ENCODE measurements at places on chromosomes 7 and 10.

- DNase-seq = no peak
Measured at GRCh38 chr7:155513543-155514285, 32.6 kb downstream of the CNPY1 start.

GRCh38 chr10:3249307-3249889, 76.8 kb upstream of the PITRM1 start:
- no peak for DNase-seq

DNA sequence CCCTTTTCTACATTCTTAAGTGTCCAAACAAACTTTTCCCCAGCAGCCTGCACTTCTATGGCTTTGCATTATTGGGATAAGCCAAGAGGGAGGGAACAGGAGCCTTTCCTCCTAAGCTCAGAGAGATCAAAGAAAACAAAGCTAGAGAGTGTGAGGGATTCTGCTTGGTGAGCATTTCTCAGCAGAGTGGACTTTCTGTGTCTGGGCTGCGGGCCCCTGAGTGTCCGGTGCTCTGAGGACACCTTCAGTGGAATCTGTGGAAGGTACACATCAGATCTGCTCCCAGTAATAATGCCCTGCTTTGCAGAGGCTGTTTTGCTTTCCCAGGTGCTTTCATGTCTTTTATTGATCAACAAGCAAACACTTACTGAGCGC, 50.2 kb downstream of the KCNMA1 start:
- no peak for DNase-seq

DNA sequence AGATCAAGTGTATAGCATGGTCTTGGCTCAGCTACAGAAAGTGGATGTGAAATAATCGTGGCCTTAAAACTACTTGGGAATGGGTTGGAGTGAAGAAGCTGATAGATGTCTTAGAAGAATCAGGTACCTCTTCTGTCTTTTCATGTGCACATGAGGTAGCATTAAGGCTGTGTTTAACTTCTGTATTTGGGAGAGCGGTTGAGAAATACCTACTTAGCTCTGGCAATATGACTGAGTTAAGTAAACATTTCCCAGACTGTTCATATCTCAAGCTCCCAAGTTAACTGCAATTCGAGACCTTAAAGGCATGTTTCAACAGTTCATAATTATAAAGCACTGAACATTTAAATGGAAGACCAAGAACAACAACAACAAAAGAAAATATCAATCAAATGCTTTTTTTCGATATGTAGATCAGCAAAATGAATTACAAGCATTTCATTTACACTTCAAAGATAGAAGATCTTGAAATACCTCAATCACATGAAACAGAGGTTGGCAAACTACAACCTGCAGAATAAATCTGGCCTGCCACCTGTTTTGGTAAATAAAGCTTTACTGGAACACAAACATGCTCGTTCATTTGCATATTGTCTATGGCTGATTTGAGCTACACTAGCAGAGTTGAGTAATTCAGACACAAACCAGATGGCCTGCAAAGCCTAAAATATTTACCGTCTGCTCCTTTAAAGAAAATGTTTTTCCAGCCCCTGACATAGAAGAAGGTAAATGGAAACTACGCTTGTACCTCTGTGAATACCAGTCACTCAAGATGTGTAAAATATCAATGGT, 337.1 kb upstream of the GLI3 start:
- no peak for DNase-seq

GRCh38 chr10:119928411-119928810, 35.9 kb downstream of the SEC23IP start:
- DNase-seq = no peak

DNA sequence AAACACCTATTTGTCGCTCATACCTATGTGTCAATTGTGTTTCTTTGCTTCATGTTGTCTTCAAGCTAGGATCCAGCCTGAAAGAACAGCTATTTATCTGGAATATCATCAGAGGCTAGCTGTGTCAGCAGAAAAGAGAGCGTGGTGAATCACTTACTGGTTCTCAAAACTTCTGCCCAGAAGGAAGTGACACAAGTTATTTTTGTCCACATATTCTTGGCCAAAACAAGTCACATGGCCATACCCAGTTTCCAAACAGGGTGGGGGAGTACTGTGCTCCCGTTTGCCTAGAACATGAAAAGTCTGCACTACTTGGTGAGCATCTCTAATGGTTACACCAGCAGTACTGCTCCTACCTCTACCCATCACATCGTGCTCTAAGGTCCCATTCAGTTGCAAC, 160.9 kb upstream of the CSTF2T start:
- DNase-seq = no peak

- no peak for DNase-seq
Measured at GRCh38 chr10:128812000-128812399, 655.0 kb upstream of the MGMT start.

- peak; percentile 25 for DNase-seq
Measured at GRCh38 chr10:47264797-47265281, 35.2 kb upstream of the GDF10 start.

DNA sequence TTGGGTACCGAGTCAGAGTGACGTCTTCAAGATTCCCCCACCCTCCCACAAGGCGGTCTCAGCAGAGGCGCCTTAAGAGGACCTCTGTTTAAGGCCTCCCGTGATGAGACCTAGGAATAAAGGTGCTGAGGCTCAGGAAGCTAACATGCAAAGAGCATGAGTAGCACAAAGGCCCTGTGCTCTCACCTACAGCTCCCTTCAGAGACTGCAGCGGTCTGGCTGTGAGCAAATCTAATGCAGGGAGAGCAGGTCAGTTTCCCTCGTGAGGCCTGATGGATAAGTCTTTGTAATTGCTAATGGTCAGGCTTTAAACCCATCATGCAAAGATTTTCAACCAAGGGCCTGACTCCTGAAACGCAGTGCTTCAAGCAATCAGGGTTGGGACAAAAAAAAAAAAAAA, 909.3 kb upstream of the GHITM start:
- no peak for DNase-seq

- no peak for DNase-seq
Measured at GRCh38 chr10:36345175-36345533, 703.1 kb upstream of the FZD8 start.

DNA sequence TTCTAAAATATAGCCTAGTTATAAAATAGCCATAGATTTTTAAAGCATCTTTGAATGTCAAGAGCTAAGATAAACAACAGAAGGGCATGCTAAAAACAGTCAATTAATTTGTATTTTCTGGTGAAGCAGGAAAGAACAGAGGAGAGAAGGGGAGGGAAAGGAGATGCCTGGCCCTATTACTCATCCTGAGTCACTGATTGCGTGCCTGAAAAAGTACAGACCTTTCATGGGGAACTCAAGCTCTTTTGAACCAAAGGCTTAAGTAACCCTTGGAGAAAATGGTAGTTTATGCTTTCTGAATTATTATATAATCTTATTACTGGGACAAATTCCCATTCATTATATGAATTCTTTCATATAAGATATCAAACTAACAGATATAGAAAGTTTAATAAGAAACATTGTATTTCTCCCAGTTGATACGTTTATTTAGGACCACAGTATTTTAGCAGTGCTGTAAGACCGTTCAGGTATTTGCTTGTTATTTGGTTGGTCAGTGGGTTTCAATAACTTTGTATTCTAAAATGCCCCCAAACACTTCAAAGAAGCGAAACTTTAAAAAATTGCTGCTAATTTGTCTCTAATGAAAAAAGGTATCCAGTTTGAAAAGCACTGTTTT, 151.3 kb downstream of the HGF start:
- no peak for DNase-seq

GRCh38 chr10:51109801-51110533, 35.7 kb downstream of the PRKG1 start:
- no peak for DNase-seq

DNA sequence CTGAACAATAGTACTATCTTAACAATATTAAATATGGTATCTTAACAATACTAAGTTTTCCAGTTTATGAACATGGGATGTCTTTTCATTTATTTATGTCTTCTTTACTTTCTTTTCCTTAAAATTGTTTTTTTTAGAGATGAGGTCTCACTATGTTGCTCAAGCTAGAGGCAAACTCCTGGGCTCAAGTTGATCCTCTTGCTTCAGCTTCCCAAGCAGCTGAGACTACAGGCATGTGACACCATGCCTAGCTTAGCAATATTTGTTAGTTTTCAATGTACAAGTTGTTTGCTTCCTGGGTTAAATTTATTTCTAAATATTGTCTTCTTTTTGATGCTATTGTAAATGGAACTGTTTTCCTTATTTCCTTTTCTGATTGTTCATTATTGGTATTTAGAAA, 16.9 kb downstream of the CDH23 start:
- DNase-seq = no peak
